ENCODE measurements at places on chromosomes 13 and 19.
A peak's percentile ranks its signal among the peaks of the same experiment; 100 is the strongest.

DNA sequence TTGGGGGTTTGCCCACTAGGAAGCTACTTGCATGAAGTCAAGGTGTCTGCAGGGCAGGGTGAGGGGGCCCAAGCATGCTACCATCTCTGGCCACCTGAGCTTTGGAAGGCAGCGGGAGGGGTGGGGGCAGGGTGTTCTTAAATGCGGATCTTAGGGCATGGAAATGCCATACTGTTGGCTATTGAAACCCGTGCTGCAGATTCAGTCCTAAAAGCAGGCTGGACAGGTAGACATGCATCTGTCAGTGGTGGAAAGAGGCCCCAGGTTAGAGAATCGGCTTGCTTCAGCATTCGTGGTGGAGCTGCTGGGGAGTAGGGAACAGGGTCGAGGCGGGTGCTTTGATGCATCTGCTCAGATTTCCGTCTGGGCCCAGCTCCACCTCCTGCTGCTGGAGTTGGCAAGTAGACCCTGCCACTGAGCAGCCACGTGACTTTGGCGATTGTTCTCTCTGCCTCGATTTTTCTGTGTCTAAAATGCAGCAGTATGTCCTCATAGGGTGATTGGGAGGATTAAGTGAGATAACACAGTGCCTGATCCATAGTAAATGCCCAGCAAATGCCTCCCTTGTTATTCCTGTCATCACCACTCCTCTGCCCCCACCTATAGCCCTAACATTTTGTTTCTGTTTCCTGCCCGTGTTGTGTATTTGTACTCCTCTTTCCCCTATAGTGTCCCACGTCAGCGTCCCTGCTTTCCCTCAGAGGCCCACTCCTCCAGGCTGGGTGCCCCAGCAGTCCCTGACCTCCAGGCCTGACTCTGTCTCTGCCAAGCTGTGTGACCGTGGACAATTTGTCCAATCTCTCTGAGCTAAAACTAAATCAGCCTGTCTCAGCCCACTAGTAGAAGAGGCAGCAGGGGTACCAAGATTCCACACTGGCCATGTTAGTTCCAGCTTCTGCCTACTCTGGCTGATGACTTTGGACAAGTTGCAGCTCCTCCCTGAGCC, 5.8 kb downstream of the PPP1R37 start:
- no peak for DNase-seq

GRCh38 chr13:111241006-111241755, 79.3 kb upstream of the TEX29 start:
- DNase-seq = no peak

DNA sequence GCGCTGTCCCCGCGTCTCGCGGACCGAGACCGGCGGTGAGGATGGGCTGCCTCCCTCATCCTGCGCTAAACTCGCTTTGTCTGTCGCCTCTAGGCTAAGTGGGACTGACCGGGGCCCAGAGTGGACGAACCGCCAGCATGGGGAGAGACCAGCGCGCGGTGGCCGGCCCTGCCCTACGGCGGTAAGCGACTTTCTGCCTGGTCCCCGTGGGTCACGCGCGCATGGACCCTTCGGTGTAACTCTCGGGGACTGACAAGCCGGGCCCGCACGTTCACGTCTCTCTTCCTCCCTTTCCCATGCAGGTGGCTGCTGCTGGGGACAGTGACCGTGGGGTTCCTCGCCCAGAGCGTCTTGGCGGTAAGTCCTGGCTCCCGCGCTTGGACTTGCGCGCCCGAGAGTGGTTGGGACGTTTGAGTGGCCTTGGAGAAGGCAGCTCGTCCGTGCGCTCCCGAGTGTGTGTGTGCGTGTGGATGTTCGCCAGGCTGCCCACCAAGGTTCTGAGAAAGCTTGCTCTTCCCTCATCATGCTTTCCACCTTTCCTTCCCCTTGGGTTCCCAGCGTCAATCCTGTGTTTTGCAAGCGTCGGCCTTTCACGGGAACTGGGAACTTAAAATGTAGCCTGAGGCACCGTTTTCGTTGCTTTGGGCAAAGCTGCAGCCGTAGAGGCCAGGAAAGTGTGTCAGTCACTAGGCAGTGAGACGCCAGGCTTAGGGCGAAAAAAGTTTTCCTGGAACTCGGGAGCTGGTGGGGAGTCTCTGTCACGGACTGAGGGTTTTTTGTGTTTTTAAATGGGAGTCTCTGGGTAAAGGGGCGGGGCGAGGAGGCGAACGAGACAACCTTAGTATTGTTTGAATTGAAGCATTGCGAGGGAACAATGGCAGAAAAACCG, 927 bp downstream of the COL4A2 start:
- DNase-seq = no peak

- no peak for DNase-seq
Measured at GRCh38 chr19:30092721-30093569, 150.9 kb downstream of the URI1 start.

DNA sequence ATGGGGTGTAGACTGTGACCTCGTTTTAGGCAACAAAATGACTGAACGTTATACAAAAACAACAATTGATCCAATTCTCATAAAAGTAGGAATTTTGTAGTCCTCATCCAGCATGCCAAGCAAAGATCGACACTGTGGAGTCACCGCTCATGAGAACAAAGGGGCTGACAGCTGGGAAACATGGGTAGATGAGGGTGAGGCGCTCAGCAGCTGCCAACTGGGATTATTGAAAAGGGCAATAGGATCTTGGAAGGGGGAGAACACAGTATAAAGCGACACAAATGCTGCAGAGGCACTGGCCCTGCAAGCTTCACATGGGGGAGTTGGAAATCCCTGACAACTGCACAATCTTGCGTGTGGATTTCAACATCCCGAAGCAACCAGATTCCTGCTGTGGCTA, 5.4 kb upstream of the ZNF765 start:
- DNase-seq = no peak

GRCh38 chr19:46494941-46495785, 504 bp downstream of the PNMA8B start:
- DNase-seq = no peak

DNA sequence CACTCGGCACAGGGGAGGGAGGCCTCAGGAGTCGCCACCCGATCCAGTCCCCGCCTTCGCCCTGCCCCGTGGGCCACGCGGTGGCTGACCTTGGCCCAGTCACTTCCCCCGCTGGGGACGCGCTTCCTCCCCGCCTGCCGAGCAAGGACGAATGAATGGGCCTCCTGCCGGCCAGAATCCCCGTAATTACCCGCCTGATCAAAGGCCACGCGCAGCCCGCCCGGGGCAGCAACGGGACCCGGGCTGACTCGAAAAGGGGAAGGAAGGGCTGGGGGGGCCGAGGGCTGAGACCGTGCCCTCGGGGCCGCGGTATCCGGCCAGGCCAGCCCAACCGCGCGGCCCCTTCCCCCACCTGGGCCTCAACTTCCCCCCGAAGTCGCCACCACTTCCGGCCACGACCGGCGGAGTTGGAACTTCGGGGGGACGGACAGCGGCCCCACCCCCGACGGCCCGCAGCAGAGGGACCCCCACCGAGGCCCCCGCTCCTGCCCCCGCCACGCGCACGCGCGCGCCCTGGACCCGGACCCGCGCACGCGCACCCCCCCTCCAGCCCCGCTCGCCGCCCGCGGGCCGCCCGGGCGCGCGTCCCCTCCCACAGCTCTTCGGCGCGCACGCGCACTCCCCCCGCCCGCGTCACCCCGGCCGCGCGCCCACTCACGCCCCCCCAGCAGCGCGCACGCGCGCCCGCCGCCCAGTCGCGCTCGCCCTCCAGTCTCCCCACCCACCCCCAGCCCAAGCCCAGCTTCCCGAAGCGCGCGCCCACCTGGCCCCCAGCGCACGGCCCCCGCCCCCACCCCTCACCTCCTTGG, 520 bp downstream of the ZNF787 start:
- DNase-seq = peak; percentile 74
